Caudate nucleus (tissue), 63 donors: ENCODE measurements at places on chromosomes 13 and 19.

DNA sequence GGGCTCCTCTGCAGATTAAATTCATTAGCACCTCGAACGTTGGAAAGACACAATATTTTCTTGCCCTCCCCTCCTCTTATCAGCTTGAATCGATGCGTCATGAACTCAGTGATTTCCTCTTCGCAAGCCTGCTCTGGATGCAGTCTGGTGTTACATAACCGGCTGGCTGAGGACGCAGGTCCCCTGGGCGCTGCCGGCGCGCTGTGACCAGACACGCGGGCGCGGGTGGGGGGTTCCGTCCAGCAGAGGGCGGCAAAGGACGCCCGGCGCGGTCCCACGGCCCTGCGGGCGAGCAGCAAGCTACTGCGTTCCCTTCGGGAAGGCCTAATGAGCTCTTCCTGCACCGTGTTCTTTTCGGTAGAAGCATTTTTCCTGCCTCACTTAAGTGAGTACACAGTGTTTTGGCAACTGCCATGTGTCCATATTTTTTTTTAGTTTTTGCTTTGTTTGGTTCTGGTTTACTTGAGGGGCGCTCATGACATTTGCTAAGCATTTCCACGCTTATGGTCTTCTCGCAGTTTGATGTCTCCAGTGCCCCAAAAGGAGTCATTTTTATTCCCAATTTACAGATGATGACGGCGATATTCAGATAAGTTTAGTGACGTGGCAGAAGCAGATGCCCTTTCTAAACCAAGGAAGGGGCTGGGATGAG, 112.2 kb upstream of the MBNL2 start:
- DNase-seq: peak; percentile 23

GRCh38 chr13:84118839-84119409, 236.7 kb upstream of the SLITRK1 start:
- no peak for DNase-seq

DNA sequence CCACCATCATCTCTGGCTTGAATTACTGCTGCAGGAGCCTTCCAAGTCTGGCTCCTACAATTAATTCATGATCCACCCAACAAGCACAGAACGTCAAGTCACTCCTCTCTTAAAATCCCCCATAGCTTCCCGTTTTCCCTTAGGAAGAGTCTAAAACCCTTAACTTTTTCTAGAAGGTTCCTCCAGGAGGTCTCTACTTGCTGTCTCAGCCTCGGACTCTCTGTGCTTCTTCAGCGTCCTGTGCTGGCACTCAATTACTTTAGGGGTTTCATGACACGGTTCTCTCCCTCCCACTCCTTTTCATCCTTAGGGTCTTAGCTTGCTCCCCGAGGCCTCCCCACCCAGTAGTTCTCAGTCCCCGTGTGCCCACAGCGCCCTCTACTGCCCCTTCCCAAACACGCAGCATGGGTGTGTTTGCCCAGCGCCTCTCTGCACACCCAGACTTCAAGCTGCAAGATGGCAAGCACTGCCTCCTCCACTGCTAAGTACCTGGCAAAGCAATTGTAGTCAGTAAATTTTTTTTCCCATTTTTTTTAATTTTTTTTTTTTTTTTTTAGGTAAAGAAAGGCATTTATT, 25.8 kb upstream of the MAP3K10 start:
- DNase-seq: no peak

DNA sequence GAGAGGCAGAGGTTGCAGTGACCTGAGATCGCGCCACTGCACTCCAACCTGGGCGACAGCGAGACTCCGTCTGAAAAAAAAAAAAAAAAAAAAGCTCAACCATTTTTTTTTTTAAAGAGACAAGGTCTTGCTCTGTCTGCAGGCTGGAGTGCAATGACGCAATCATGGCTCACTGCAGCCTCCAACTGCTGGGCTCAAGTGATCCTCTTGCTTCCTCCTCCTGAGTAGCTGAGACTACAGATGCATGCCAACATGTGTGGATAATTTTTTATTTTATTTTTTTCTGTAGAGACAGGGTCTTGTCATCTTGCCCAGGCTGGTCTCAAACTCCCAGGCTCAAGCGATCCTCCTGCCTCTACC, 10.3 kb downstream of the EHD2 start:
- no peak for DNase-seq

DNA sequence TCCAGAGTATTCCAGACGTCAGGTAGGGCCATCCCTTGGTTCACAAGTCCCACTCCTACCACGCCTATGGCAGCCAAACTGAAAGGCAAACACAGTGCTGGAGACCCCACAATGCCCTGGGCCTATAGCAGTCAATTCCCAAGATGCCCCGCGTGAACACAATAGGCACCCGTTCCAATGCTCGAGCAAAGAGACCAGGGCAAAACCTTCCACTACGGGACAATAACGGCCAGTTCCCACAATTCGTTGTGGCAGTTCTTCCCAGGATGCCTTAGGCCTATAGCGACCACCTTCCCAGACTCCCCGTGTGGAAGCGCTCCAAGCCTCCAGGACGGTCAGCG, 538 bp downstream of the ZNF428 start:
- no peak for DNase-seq

DNA sequence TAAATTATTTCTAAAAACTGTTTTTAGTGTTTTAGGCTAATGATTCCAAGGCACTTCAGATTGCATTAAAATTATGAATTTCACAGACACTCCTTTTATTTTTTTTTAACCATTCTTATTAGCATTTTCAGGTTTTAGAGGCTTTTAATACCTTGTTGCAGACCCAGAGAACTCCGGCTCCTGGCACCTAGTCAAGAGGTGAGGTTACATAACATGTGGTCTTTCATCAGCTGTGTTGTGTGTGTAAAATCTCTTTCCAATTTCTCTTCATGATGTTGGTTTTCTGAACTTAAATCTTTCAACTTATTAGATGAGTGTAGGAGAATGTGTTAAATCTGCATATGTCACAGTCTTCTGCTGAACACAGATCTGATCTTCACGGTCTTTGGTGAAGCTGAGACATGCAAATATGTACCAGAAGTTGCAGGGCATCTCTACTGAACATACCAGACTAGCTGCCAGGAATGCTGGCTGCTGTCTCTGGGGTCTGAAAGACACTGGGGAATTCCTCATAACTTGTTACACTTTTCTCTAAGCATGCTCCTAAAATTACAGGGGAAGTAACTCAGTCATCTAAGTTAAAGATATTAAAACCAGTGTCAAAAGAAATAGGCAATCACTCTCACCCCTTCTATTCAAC, 1165.3 kb downstream of the EFNB2 start:
- DNase-seq: no peak

GRCh38 chr19:32373585-32374295, 28.3 kb downstream of the ZNF507 start:
- DNase-seq: no peak

GRCh38 chr13:77415253-77416071, 88.6 kb upstream of the MYCBP2 start:
- DNase-seq: no peak

- no peak for DNase-seq
These were observed 63.4 kb upstream of the C1QTNF9B start for GRCh38 chr13:23960566-23961156.

DNA sequence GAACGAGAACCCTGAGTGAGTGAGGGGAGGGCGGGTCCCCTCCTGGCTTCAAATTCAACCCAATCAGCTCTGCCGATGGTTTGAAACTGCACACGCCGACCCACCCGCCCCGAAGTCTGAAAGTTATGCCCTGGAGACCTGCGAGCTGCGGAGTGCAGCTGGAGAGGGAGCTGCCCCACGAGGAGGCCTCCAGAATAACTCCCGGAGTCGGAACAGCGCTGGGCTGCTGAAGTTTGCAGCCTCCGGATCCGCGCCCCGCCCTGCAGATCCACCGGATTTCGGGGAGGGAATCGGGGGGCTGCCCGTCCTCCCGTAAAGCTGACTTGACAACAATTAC, 7.0 kb downstream of the POU4F1 start:
- no peak for DNase-seq
